ENCODE measurements at places on chromosomes 3 and 15.

DNA sequence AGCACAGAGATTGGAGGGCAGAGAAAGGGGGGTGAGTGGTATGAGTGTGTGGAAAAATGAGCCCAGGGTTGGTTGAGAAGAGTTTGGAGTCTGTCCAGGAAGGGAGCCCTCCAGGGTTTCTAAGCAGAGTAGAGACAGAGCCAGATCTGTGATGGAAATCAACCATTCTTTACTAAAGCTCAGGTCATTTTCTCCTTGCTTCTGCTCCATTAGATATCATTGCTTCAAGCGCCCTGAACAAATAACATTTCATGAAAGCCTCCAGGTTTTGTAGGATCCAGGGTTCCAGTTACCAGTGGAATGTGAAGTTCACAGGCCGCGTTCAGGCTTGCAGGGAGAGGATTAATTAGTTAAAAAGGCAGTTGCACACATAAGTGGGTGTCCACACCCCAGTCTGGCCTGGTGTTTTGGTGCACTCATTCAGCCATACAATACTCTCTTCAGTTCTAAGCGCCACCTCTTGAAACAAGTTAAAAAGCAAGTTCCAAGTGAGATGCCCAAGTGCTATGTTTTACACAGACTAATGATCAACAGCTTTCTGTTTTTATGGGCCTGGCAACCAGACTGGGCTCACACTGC lies 16.4 kb upstream of the BOC start:
- DNase-seq: no peak

GRCh38 chr15:78453447-78453846 lies 15.4 kb downstream of the IREB2 start:
- no peak for DNase-seq

- no peak for DNase-seq
Measured at GRCh38 chr15:25730918-25731317, 132.2 kb downstream of the ATP10A start.

- DNase-seq: no peak
Measured at GRCh38 chr3:175046601-175047000, 187.5 kb downstream of the NAALADL2 start.

- peak; percentile 81 for DNase-seq
Measured at GRCh38 chr3:143507735-143508580, 340.3 kb downstream of the SLC9A9 start.

- no peak for DNase-seq
Measured at GRCh38 chr3:66355394-66355793, 134.6 kb downstream of the SLC25A26 start.

GRCh38 chr3:45988362-45988761 lies 7.3 kb downstream of the FYCO1 start:
- no peak for DNase-seq

- DNase-seq: no peak
Measured at GRCh38 chr15:92889390-92890107, 10.6 kb upstream of the CHD2 start.

GRCh38 chr3:71330909-71331308 lies 252.6 kb downstream of the FOXP1 start:
- DNase-seq: no peak

- DNase-seq: no peak
Measured at GRCh38 chr3:138394156-138394555, 40.3 kb upstream of the ESYT3 start.

DNA sequence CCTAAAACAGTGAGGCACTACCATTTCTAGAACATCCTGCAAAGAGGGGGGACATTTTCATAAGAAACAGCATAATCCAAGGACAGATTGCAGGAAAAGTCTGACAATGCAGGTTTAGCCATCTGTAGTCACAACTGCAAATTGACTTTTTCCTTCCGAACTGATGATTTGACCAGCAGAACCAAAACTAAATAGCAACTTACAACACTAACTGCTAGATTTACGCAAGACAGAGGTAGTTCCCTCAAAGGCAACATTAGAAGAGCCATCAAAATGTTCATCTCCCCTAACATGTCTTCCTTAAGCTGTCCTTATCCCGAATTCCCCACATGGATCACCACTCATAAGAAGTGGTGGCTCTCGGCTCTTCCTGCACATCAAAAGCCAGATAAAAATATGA lies 129.6 kb downstream of the GADL1 start:
- DNase-seq: no peak

DNA sequence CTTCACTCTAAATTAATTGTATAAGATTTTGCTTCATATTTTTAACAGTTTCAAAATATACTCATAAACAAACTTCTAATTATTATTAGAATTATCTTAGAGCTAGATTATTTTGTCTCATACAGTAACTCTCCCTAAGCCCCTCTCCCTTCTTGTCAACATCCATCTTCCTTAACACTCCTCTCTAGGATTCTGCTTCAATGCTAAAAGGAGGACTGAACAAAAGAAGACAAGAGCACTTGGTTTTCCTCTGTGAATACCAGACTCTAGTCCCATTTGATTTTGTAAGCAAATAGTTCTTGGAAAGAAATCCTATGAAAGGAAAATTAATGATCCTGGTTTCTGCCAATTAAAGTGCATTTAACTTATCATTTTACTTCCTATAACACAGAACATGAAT lies 91.8 kb downstream of the KCNMB2 start:
- no peak for DNase-seq

DNA sequence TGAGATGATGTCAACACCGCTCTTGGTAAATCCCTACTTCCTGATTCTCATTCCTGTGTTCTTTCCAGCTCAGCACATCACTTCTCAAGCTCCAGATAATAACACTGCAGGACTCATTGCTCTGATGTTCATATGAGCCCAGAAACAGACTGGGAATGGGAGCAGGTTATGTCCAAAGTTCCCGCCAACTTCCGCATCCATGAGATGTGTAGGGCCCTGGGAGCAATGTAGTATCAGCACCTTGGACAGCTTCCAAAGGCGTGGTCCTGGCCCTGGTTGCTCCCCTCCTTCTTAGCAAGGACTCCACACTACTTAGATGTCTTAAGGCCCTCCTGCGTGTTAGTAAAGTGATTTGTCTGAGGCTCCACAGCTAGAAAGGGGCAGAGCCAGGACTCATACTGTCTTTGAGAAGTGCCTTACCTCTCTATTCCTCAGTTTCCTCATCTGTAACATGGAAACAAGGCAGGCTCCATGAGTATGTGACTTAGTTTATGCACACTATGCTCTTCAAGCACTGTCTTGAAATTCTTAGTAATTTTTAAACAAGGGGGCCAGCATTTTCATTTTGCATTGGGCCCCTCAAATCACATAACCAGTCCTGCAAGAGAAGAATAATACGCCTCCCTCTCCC lies 27.9 kb upstream of the SLC6A1 start:
- DNase-seq: peak; percentile 39

GRCh38 chr3:194100856-194101390 lies 35.0 kb upstream of the HES1 start:
- no peak for DNase-seq

- no peak for DNase-seq
Measured at GRCh38 chr3:151879037-151879436, 5.6 kb downstream of the SUCNR1 start.

- DNase-seq: no peak
Measured at GRCh38 chr3:84224262-84224661, 734.5 kb upstream of the CADM2 start.

- no peak for DNase-seq
Measured at GRCh38 chr15:75530169-75530568, 48.9 kb downstream of the PTPN9 start.

- no peak for DNase-seq
Measured at GRCh38 chr3:193187070-193187722, 53.8 kb upstream of the PLAAT1 start.

DNA sequence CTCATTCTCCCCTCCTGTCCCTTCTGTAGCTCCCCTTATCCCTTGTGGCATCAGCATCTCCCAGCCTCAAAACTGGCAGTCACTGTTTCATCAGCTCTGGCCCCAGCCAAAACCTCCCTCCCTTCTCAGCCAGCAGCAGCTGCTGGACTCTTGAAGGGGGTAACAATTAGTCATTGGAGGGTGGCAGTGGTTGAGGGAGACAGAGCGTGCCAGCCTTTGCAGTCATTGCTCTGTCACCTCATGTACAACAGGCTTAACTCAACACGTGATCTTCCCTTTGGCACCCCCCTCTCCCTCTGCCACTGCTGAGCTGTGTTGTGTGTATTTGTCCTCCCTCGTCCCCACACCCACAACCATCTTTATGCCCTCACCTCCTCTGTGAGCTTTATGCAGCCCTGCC lies 28.2 kb downstream of the RBP2 start:
- no peak for DNase-seq

DNA sequence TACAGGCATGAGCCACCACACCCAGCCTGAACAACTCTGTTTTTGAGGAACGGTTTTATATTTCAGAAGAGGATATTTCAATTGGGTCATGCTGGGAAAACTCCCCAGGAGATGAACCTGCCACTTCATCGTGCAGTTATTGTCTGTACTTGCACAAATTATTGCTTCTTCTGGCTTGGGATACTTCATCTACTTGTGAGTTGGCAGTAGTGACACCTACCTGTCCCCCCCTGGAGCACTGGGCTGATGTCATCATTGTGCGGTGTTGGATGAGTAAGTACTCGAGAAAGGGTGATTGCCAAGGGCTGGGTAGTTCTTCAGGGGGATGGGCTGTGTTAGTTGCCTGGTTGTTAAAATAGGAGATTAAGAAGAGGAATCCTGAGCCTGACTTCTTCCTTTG lies 85.1 kb upstream of the SAMMSON start:
- no peak for DNase-seq

DNA sequence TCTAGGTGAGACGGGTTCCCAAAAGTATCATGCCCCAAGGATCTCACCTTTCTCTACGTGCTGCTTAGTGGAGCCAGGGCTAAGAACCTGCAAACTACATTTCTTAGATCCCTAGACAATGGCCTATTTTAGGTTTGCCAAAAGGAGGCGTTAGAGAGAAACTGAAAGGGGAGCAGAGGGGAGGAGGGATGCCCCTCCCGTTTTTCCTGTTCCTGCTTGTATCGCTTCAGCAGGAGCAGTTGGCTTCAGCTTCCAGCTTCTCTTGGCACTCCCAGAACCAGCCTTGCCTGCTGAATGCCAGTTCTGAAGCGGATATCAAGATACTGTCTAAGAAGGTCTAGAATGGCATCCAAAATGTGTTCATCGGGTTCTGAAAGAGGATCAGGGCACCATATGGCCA lies 58.4 kb upstream of the ABHD17C start:
- DNase-seq: no peak

GRCh38 chr15:69557707-69558409 lies 105.2 kb downstream of the RPLP1 start:
- no peak for DNase-seq

- no peak for DNase-seq
Measured at GRCh38 chr3:81554801-81555200, 206.6 kb downstream of the GBE1 start.

GRCh38 chr3:30530084-30530483 lies 76.3 kb upstream of the TGFBR2 start:
- DNase-seq: no peak

- no peak for DNase-seq
Measured at GRCh38 chr3:151331696-151332095, 2.3 kb upstream of the P2RY13 start.

DNA sequence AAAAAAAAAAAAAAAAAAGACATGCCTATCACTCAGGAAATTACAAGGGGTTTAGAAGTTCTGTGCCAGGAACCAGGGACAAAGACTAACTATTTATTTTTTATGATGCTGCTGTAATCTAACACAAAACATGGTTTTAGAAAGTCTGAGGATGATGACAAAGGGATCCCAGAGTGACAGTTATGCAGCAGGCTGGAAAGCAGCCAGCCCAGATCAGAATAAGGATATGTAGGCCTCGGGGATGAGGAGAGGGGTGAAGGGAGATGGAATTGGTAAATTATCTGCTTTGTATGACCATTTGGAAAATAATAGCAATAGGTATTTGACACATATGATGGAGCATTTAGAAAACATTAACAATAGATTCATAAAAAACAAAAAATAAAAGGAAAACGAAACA lies 34.1 kb upstream of the NMD3 start:
- DNase-seq: no peak

DNA sequence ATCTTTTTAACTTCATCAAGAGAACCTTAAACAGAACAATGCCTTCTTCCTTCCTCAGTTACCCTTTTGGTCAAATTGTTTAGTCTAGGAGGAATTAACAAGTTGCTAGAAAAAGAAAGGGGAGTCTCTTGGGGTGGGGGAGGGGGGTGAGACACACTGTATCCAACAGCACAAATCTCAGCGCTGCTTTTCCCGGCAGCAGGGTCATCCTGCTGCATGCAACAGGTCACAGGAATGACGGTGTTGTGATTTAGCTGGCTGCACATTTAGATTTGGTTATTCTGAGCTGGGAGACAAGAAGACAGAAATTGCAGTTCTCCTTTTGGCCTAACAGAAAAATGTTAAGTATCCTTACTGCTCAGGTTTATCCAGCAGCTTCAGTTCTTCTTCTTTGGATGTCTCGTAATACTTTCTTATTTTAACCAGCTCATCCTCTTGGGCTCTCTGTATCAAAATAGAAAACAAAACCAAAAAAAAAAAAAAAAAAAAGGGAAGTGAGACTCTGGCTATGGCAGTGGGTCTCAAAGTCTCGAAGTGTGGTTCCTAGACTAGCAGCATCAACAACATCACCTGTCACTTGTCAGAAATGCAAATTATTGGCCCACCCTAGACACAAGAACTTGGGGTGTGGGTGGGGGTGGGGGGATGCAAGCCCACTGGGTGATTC lies 190.5 kb downstream of the GREM1 start:
- peak; percentile 44 for DNase-seq

DNA sequence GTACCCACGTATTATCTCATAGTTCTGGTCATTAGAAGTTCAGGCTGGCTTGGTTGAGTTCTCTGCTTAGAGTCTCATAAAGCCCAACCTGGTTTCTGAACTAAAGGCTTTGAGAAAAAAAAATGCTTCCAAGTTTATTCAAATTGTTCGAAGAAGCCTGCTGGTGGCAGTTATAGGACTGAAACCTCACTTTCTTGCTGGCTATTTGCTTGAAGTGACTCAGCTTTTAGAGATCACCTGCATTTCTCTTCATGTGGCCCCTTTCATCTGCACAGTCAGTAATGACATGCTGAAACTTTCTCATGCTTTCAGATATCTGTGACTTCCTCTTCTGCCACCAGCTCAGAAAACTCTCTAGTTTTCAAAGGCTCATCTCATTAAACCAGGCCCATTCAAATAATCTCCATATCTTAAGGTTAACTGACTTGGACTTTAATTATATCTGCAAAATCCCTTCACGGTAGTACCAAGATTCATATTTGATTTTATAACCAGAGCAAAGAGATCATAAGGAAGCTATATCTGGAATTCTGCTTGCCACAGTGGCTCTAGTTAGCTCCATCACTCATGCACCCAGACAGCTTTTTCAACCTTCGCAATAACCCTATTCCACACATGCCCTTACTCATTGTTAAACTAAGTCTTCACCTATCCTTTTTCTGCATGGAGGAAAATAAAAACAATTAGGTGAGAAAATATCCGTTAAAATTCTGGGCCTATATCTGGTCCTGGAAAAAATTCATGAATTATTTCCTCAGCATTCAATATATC lies 433.8 kb upstream of the CBLB start:
- no peak for DNase-seq

Measured in fibroblast of skin of scalp (primary cell).